Kidney capillary endothelial cell (primary cell): ENCODE measurements at places on chromosomes 1 and 21.

- DNase-seq: no peak
Observed at GRCh38 chr1:160850541-160850940, 12.1 kb downstream of the CD244 start.

DNA sequence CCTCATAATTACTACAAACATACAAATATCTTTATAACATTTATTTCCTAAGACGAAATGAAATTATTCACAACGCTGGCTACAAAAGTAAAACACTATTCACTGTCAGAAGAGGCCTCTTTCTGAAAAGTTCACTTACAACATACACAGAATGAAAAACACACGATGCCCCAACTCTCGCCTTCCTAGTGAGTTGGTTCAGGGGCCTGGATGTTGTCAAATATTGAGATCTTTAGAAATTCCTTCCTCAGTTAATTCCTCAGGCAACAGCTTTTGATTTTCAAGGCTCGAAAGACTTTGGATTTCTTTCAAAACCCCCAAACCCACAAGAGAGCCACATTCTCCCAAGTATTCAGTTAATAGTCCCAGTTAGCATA lies 14.2 kb upstream of the KCNE1 start:
- peak; percentile 4 for DNase-seq

GRCh38 chr21:43991447-43991991 lies 20.6 kb upstream of the TRAPPC10 start:
- no peak for DNase-seq

GRCh38 chr1:58358346-58358745 lies 188.2 kb downstream of the OMA1 start:
- no peak for DNase-seq

DNA sequence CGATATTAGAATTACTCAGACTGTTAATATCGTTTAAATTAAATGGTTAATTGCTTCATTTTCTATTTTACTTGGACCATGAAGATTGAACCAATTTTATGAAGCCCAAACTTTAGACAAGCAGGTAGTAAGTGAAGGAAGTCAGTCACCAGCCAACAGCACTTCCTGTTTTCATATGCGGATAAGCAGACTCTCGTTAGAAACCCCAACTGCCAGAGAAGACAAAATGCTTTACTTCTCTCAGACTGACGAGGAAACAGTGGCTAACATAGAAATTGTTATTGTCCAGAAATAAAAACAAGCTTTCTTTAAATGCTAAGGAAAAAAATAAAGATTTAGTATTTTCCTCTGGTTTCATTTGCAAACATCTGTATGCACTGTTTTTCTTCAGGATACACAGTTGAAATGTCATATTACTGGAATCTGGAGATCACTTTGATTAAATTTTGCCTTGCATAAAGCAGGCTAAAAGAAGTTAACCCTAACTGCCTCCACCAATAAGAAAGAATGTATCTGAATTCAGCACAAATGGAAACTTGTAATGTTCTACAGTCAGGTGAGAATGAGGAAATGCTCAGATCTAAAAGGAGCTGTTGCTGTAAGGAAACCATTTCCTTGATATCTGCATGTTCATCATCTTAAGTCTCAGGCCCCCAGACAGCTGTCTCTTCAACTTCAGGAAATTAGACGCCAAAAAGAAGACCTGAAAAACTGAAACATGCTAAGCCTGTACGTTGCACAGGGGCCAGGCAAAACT lies 129.8 kb upstream of the SAMSN1 start:
- DNase-seq: peak; percentile 21

GRCh38 chr1:17802164-17802563 lies 47.0 kb downstream of the ACTL8 start:
- DNase-seq: no peak

DNA sequence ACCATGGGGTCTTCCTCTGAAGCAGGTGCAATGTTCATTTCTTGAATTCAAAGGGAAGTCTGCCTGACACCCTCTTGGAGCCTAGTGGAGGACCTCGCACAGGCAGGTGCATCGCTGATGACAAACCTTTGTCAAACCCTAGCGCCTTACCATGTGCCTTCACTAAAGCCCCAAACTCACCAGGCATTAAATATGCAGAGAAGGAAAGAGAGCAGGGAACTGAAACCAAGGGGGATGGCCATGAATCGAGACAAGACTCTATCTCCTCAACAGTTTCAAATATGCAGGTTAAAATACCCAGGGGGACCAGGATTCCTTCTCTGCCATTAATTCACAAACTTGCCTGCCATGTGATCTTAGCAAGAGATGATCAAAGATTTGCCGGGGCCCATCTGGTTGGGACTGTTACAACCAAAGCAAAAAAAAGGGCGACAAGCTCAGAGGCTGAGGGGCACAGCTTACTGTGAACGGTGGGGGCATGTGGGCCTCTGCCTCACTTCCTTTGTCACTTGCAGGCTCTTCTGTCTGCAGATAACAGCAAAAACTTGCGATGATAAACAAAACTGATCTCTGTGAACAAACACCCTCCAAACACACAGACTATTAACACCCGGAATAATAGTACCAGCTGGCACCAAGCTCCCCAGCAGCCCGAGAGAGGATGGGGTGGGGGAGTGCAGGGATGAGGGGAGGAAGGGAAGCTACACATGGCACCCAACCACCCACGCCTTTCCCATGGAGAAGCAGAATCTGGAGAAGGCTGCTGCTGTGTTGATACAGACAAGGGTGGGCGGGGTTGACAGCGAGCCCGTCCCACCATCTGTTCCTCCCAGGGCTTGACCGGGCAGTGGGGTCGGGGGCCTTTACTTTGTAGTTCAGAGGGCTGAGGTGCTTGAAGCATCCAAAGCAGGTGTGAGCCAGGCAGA lies 33.9 kb downstream of the TMEM63A start:
- DNase-seq: no peak

DNA sequence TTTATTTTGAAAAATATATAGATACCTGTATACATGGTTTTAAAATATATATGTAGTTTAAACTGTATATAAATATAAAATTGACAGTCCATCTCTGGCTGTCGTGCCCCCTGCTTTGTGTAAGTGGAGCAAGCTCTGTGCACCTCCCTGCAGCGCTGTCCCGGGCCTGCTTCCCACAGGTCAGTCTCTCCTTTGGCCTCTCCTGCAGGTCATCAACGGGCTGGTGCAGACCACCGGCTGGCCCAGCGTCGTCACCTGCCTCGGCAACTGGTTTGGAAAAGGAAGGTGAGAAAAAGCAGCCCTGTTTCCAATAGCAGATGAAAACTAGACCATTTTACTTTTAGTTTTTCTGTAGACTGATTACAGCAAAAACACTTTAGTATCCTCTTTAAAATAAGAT lies 28.5 kb downstream of the SLC37A1 start:
- no peak for DNase-seq

DNA sequence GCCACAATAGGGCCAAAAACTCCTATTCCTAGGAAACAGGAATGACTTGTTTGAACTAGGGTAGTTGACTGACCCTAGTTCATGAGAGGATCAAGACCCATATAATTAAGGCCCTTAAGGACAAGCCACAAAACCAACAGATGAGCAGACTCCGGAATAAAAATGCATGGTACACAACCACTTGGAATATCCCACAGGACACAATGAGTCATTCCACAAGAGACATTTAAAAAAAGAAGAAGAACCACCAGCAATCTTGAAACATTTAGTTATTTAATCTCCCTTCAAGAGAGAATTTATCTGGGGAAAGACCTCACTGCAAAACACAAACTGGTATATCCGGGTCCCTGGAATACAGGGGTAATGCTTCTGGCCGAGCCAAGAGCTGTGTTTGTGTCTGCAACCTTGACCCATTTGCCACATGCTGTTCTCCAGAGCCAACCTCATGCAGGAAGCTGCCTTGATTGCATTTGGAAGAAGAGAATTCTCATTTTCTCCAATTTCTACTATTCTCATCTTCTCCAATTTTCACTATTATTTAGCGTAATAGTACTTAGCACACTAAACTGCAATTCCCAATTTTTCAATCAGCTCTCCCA lies 135.5 kb downstream of the TGFBR3 start:
- DNase-seq: no peak

- DNase-seq: no peak
Observed at GRCh38 chr1:172647987-172648386, 10.9 kb upstream of the FASLG start.

DNA sequence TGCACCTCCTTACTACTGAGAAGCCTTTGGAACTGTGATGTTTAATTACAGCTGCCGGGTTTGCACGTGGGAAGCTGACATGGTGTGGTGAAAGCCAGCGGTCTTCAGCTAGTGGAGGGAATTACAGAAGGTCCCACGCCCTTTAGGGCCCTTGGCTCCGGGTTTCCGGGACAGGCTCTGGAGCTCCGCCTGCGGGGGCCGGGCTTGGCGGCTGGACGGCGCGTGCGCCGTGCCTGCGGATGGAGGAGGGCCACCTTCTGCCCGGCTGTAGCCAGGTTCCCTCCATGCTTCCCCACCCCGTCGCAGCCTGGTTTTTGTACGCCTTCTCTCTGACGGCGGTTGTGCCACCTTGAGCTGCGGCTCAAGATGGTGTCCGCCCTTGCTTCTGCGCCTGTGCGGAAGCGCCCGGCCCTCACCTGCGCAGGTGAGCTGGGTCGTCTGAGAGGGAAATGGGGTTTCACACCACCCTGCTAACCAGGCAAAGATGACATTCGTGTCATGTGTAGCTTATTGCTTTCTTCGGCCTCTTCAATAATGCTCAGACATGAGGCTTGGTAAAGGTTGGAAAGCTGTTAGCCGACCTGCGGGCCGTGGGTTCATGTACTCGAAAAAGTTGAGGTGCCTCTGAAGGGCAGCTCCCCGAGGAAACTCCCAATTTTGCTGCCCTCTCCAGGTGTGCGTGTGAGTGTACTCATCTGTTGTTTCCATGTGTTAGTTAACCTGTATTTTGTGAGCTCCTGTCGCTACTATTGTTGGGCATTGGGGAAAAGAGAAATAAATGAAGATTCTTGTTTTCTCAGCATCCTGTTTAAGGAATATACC lies 36.6 kb upstream of the OPRD1 start:
- DNase-seq: peak; percentile 40

GRCh38 chr21:34558166-34558565 lies 46.2 kb upstream of the KCNE1 start:
- DNase-seq: no peak

- DNase-seq: no peak
Observed at GRCh38 chr1:30748699-30749401, 8.7 kb downstream of the LAPTM5 start.

DNA sequence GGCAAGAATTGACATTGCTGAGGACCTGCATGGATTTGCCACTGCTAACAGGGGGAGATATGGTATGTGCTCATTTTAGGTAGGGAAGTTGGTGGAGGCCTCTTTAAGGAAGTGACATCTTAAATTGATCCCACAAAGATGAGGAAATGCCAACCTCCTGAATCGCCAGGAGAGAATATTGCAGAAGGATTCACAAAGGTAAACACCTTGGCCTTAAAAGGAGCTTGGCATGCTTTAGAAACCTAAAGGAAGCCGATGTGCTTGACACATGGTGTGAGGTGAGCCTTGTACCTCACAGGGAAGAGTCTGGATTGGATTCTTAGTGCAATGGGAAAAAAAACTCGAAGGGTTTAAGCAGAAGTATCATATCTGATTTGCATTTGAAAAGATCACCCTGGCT lies 470.5 kb upstream of the DAB1 start:
- DNase-seq: no peak

- no peak for DNase-seq
Observed at GRCh38 chr1:84152649-84153056, 8.6 kb downstream of the PRKACB start.

DNA sequence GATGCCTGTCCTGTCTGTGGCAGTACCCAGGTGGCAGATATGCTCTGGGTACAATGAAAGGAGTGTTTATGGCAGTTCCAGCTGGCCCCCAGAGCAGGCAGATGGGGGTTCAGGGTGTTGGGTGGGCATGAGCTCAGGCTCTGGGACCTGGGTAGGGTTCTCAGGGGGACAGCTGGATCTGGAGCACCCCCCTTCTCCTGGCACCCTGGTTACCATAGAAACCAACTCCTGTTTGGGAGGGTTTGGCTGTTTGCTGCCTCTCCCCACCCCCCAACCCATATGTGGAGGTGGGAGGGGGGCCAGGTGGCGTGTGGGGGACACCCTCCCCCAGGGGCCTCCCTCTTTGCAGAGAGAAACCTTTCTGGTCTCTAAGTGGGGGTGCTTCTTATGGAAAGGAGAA lies 7.1 kb downstream of the FOXO6 start:
- DNase-seq: no peak

- no peak for DNase-seq
Observed at GRCh38 chr1:19400875-19401534, 84.3 kb downstream of the CAPZB start.

DNA sequence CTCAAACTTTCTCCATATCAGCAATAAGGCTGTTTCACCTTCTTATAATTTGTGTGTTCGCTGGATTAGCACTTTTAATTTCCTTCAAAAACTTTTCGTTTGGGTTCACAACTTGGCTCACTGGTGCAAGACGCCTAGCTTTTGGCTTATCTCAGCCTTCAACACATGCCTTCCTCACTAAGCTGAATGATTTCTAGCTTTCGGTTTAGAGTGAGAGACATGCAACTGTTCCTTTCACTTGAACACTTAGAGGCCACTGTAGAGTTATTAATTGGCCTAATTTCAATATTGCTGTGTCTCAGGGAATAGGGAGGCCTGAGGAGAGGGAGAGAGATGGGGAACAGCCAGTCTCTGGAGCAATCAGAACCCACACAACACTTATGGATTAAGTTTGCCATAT lies 41.2 kb upstream of the IFNLR1 start:
- no peak for DNase-seq

DNA sequence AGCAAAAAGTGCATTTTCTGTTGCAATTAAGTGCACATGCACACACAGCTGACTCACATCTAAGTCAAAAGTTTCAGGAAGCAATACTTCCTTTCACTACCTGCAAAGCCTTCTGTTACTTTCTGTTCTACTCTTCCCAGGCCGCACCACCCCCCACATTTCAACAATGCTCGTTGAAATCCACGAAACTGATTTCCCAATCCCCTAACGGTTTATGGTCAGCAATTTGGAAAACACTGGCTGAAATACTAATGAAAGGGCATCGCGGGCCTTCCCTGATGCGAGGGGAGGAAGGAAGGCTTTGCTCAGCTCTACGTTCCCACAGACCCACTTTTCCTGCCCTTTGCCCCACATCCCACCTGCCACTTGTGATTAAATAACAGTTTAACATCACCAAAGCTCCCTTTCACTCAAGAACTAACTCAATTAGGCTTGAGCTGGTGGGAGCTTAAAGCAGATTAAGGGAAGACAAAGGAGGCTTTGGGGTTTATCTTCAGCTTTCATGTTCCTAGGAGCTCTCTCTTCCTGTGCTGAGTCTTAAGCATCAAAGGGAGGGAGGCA lies 243.2 kb upstream of the RAB4A start:
- peak; percentile 20 for DNase-seq
